ENCODE measurements at places on chromosomes 4 and X.

- no peak for DNase-seq
Observed at GRCh38 chrX:40199704-40200103, 101.9 kb upstream of the BCOR start.

DNA sequence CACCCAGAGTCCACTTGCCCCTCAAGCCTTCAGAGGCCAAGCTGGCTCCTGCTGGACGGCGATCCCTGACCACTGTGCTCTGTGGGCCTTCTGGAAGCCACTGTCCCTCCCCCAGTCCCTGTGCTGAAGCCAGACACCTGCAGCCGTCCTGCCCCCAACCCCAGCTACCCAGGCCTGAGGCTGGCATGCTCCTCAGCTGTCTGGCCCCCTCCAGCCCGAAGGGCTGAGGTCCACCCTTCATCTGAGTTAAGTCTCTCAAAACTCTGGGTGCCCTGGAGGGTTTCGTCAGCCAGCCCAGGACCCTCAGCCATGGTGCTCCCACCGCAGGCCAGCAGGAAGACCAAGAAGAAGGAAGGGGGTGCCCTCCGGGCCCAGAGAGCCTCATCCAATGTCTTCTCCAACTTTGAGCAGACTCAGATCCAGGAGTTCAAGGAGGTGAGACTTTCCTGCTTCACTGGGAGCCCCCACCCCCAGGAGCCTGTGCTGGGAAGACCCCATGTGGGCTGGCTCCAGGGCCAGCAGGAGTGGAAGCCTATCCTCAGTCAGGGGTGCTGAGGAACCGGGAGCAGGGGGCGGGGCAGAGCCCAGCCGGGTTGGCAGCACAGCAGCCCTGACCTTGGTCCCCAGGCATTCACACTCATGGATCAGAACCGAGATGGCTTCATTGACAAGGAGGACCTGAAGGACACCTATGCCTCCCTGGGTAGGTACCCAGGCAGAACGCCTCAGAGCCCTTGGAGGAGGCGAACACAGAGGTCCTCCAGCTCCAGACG lies 4.2 kb downstream of the MYL5 start:
- no peak for DNase-seq

- DNase-seq, result no peak
Observed at GRCh38 chr4:47406408-47406807, 57.1 kb downstream of the COMMD8 start.

DNA sequence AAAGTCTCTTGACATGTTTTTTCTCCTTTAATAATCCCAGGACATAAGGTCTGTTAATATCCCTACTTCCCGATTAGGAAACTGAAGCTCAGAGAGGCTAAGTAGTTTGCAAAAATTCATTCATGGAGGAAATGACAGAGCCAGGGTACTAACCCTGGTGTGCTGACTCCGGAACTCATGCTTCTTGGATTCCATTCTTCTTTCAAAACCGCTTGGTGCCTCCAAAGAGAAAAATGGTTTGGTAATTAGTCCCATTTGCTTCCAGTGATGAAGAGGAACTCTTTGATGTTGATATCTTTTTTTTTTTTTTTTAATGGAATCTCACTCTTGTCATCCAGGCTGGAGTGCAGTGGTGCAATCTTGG lies 146.9 kb downstream of the PALLD start:
- DNase-seq, result no peak

- DNase-seq, result no peak
Observed at GRCh38 chr4:179624768-179625181, 2182.5 kb upstream of the AGA start.

GRCh38 chr4:187470061-187470460 lies 525.5 kb upstream of the ZFP42 start:
- no peak for DNase-seq

GRCh38 chrX:24423960-24424359 lies 41.1 kb upstream of the PDK3 start:
- DNase-seq, result no peak

GRCh38 chr4:38076153-38076669 lies 116.0 kb downstream of the PTTG2 start:
- no peak for DNase-seq

GRCh38 chr4:72631296-72631695 lies 62.3 kb upstream of the ADAMTS3 start:
- no peak for DNase-seq

GRCh38 chrX:5057786-5058185 lies 1170.9 kb downstream of the NLGN4X start:
- DNase-seq, result no peak

DNA sequence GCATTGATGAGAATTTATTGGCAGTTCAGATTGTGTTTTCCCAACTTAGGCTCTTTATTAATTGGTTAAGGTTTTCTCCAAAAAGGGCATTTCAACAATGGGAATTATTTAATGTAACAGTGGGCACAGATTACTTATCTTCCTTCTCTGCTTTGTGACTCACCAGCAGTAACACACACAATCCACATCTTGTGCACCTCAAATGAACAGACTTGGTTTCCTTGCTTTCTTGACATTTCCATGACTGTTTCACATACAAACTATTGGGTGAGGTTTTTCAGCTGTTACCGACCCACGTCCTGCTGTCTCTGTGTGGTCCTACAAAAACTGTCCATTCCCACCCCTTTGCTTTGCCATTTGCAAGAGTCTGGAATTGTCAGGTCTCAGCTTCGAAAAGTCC lies 38.1 kb downstream of the CCNI start:
- DNase-seq, result no peak

DNA sequence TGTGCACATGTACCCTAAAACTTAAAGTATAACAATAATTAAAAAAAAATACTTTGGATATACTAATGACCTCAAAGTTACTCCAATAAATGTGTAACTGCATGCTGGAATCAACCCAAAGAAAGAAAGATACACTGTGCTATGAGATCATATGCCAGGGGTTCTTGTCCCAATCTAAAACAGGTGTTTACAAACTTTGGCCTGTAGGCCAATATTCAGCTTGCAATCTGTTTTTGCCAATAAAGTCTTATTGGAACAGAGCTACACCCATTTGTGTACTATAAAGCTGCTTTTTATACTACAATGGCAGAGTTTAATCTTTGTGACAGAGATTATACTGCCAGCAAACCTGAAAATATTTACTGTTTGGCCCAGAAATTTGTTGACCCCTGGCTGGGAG lies 138.8 kb upstream of the AFF2 start:
- DNase-seq, result no peak

DNA sequence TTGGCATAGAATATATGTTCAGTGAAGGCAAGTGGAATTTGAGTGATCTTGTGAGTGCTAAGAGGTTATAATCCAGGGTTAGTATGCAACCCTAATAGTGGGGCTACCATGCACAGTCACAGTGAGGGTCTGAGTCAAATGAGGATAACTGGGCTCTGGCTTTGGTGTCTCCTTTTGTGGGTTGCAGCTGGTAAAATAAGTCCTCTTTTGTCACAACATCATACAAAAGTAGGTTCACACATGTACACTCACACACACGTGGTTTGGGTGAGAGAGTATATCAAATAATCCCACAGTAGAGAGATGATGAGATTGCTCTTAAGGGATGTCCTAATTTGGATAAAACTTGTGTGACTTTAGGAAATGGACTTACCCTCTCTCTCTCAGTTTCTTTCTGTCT lies 79.6 kb upstream of the EOLA2 start:
- DNase-seq, result no peak

DNA sequence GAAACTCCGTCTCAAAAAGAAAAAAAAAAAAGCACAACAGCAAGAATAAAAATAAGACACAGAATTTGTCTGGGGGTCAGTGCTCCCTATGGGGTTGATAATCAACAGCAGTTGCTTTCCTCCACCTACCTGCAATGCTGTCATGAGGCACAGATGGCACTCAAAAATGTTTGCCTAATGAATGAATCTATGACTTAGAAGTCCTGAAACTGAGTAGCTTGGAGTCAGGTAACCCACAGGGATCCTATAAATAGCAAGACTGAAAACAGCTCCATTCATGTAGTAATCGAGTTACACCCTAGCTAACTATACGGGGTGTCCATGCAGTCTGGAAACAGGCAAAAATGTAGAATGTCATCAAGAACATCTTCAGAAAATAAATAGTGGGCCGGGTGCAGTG lies 19.8 kb upstream of the DDX3X start:
- DNase-seq, result no peak

GRCh38 chr4:24741910-24742309 lies 53.5 kb upstream of the SOD3 start:
- no peak for DNase-seq

GRCh38 chr4:102449751-102450352 lies 51.3 kb upstream of the NFKB1 start:
- peak; percentile 66 for DNase-seq
